ENCODE measurements at places on chromosomes 11 and 22.
A peak's percentile ranks its signal among the peaks of the same experiment; 100 is the strongest.

DNA sequence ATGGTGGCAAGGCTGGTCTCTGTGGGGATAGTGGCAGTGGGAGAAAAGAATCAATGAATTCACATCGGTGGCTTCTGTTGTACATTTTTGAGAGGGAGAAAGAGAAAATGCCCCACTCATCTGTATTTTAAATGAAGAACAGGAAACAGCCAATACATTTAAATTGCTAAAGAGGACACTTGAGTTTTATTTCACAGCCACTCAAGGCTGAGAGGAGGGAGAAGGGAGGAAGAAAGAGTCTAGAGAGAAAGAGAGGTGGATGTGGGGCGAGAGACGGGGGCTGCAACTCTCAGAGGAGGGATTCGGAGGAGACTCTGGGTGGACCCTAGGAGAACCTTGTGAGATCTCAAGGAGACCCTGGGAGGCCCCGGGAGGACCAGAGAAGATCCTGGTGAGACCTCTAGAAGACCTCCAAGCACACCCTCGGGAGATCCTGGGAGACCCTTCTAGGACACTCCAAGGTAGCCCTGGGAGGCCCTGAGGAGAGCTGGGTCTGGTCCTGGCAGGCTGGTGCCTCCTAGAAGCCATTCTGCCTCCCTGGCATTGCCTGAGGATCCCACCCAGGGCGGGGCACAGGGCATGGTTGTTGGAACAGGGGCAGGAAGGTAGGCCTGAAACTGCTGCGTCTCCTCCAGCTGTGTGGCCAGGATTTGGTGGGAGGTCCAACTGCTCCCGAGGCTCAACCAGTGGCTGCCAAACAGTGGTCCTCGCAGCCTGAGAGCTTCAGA, 91.0 kb upstream of the SHISAL1 start:
- no peak for DNase-seq

DNA sequence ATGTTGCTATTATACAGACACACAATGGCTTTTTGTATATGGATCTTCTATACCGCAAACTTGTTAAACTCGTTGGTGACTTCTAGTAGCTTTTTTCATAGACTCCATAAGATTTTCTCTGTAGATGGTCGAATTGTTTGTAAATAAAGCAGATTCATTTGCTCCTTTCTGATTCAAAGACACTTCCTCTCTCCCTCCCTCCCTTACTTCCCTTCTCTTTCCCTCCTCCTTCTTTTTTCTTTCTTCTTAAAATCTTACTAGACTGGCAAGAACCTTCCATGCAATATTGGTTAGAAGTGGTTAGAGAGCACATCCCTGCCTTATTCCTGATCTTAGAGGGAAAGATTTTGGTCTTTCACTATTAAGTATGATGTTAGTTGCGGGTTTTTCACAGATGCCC, 36.4 kb downstream of the MYEOV start:
- no peak for DNase-seq

- DNase-seq: no peak
Measured at GRCh38 chr11:119206511-119207414, 624 bp downstream of the CBL start.

GRCh38 chr11:104058680-104059079, 22.2 kb downstream of the DDI1 start:
- no peak for DNase-seq

DNA sequence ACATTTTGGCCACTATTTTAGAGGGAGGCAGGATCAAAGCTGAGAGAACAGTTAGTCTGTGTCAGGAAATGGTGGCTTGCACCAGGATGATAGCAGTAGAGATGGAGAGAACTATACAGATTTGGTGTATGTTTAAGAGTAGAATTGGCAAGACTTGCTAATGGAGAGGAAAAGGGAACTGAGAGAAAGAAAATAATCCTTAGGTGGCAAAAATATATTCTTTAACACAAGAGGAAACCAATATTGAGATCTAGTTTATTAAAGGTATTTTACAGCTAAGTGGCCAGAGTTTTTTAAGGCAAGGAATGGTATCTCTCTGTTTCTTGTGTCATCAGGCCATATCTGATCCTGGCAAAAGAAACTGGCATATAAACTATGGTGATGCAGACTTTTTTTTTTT, 278.8 kb downstream of the TMEM135 start:
- DNase-seq: no peak

DNA sequence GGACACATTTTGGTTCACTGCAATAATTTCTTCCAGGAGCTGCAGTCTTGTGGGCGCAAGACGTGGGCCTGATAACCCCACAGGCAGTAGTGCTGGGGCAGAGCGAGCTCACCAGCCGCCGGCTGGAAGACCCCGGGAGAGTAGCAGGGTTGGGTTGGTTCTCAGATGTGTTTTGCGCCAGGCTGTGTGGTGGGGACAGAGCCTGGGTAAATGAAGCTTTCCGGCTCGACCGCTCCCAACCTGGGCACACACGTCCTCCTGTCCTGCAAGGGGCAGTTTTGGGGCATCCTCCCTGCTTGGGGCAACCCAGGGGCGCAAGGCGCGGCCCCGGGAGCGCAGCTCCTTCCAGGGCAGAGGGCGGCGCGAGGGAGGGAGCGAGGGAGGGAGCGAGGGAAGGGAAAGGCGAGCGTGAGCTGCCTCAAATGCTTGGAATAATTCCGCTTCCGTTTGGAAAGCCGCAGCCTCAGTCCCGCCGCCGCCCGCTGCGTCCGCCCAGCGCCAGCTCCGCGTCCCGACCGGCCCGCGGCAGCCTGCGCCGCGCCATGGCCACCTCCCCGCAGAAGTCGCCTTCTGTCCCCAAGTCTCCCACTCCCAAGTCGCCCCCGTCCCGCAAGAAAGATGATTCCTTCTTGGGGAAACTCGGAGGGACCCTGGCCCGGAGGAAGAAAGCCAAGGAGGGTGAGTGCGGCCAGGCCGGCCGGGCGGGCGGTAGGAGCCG, at the start of gene PARVA:
Gene PARVA (plus strand): TSS at position 466 of the 718 bp plus-strand sequence. CDS start 77 bp downstream, at position 543.
- DNase-seq: peak; percentile 15

GRCh38 chr11:69209421-69210309, 53.9 kb downstream of the SMIM38 start:
- no peak for DNase-seq

DNA sequence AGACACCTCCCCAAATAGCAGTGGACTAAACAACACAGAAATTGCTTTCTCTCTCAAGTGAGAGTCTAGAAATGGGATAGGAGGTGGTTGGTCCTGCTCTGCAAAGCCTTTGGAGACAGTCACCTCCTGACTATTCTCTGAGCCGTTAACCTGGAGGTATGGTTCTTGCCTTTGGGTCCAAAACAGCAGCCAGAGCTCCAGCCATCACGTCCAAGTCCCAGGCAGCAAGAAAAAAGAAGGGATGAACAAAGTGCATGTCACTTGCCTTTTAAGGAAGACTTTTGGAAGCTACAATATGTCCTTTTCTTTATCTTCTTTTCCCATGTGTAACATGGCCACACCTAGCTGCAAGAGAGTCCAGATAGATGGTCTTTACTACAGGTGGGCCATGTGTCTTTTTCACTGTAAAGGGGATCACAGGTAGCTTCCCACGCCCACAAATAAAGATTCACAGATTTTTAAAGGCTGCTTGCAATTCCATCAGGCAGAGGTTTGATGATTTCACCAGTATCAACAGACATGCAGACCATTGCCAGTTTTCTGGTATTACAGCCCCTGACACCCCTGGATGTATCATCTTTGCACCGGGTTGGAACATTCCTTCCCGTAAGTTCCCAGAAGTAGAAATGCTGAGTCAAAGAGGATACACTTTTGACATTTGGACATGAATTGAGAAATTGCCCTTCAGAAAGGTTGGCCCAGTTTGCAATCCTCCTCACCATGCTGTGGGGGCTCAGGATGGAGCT, 66.0 kb downstream of the MYEOV start:
- no peak for DNase-seq

Data from DMS153 (cell line).